Esophagus (tissue), 2 donors: ENCODE measurements at places on chromosomes 11 and 22. TPM values are rescaled to one million over a fixed set of nuclear protein-coding genes. Genes with fewer than 3 reads are reported as not detected.

Gene EMID1
- 0.54 TPM for polyA plus RNA-seq

Gene CLCF1
- 1.4 TPM for polyA plus RNA-seq

Gene ST14
- polyA plus RNA-seq: 86.4 TPM

Gene JHY
- polyA plus RNA-seq: 0.82 TPM

Gene MYOD1
- not detected for polyA plus RNA-seq

Gene C22orf15
- 0.14 TPM for polyA plus RNA-seq

Gene NTM
- polyA plus RNA-seq: 1.1 TPM

Gene KCNQ1
- 0.31 TPM for polyA plus RNA-seq

Gene LIPT2
- 1.5 TPM for polyA plus RNA-seq

Gene SSH3
- 55.6 TPM for polyA plus RNA-seq

Gene KRTAP5-2
- not detected for polyA plus RNA-seq

Gene H19
- polyA plus RNA-seq: 177 TPM

Gene GAL
- 0.12 TPM for polyA plus RNA-seq

Gene CDHR5
- polyA plus RNA-seq: 0.08 TPM

Gene SLC17A6
- polyA plus RNA-seq: not detected

Gene ABCC8
- polyA plus RNA-seq: 0.10 TPM

Gene LRRC74B
- polyA plus RNA-seq: 0.08 TPM

Gene CNTN5
- polyA plus RNA-seq: not detected

Gene OR4D5
- not detected for polyA plus RNA-seq

Gene ZNHIT2
- 12.4 TPM for polyA plus RNA-seq

Gene GRM5
- 0.02 TPM for polyA plus RNA-seq

Gene OR2AG1
- not detected for polyA plus RNA-seq

Gene OR5T1
- not detected for polyA plus RNA-seq

Gene KRTAP5-7
- polyA plus RNA-seq: 0.20 TPM

Gene CRYBB1
- polyA plus RNA-seq: 0.04 TPM

Gene TRIM5
- 5.8 TPM for polyA plus RNA-seq

Gene NPTXR
- 0.28 TPM for polyA plus RNA-seq

Gene GRAP2
- polyA plus RNA-seq: 1.3 TPM

Gene OR8G5
- not detected for polyA plus RNA-seq

Gene HBB
- 0.41 TPM for polyA plus RNA-seq

Gene FGF3
- polyA plus RNA-seq: not detected

Gene DEFB131B
- polyA plus RNA-seq: not detected

Gene THY1
- 1.2 TPM for polyA plus RNA-seq

Gene OR2AG2
- polyA plus RNA-seq: 0.04 TPM

Gene IFITM1
- 112 TPM for polyA plus RNA-seq

Gene OR51B2
- polyA plus RNA-seq: not detected

Gene BAIAP2L2
- polyA plus RNA-seq: 34.5 TPM

Gene PMM1
- 85.4 TPM for polyA plus RNA-seq

Gene MADD
- 8.2 TPM for polyA plus RNA-seq

Gene NELL1
- 0.04 TPM for polyA plus RNA-seq

Gene CHRM4
- polyA plus RNA-seq: 0.02 TPM

Gene CRYBA4
- not detected for polyA plus RNA-seq

Gene MMP11
- polyA plus RNA-seq: 0.49 TPM

Gene NRGN
- 1.6 TPM for polyA plus RNA-seq

Gene TNRC6B
- 2.3 TPM for polyA plus RNA-seq
